ENCODE measurements at places on chromosomes 16 and 17. TPM values are rescaled to one million over a fixed set of nuclear protein-coding genes. Genes with fewer than 3 reads are reported as not detected.

GRCh38 chr17:81426393-81427172 is 31.3 kb downstream of the BAHCC1 start:
- no peak for DNase-seq

- no peak for DNase-seq
These were observed 1.1 kb upstream of the UBE2I start for GRCh38 chr16:1308036-1308976.

- DNase-seq = peak; percentile 21
These were observed 167.1 kb downstream of the HAPSTR1 start for GRCh38 chr16:9258423-9259051.

GRCh38 chr17:17812211-17813054 is 24.4 kb downstream of the SREBF1 start:
- peak; percentile 66 for DNase-seq

- peak; percentile 62 for DNase-seq
These were observed 4.3 kb downstream of the GDE1 start for GRCh38 chr16:19517424-19518089.

DNA sequence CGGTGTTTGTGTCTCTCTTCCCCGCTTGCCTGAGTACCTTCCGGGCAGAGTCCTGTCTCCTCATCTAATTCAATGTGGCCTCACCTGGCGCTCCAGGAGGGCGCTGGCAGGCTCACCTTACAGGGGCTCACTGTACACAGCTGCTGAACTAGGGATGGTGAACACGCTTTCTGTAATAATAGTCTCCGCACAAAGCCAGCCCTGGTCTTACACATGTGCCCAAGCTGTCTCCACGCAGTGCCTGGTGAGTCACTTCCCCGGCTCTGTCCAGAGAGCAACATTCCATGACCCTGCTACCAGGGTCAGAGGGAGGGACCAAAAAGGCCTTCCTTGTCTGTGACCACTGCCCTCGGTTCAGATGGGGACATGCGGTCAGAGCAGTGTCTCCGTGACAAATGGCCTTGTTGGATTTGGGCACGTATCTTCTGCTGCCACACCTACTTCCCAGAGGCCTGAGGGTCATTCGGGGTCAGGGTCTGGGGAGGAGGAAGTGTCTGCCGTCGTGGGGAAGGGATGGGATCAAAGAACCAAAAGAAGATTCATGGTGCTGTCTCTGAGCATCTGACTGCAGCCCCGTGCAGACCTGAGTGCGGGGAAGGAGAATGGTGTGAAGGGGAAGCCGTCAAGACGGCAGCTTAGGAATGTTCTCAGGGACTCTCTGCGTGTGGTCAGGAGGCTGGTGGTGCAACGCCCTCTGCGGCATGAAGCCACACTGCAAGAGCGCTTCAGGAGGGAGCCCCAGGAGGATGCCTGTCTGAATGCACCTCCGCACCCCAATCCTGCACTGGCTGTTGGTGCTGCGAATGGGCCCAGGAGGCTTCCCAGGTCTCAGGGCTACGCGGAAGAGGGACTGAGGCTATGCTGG is 68.8 kb downstream of the IL21R start:
- DNase-seq = peak; percentile 64

- DNase-seq = no peak
These were observed 21.4 kb upstream of the SLC38A8 start for GRCh38 chr16:84063980-84064379.

DNA sequence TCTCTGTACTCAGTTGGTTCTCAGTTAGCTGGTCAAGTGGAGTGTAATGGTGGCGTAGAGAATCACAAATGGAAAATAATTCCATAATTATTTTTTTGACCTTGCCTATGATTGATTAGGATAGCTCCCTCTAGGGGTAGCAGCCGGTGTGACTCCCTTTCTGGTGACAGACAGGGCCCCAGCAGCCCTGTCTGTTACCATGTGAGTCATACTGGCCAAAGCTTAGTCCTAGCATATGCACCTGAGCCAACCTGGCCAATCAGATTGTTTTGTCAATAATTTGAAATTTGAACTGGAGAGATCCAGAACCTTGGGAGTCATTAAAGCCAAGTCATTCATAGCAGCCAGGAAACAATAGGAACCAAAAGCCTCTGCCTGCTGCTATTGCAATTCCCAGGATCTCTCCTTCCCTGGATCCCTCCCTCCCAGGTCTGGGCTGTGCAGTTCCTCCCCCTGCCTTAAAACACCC is 5.6 kb downstream of the PNPO start:
- peak; percentile 84 for DNase-seq

GRCh38 chr16:51607201-51607651 is 456.2 kb upstream of the SALL1 start:
- DNase-seq = no peak

- DNase-seq = peak; percentile 65
These were observed 7.1 kb upstream of the CMTM4 start for GRCh38 chr16:66703406-66704215.

DNA sequence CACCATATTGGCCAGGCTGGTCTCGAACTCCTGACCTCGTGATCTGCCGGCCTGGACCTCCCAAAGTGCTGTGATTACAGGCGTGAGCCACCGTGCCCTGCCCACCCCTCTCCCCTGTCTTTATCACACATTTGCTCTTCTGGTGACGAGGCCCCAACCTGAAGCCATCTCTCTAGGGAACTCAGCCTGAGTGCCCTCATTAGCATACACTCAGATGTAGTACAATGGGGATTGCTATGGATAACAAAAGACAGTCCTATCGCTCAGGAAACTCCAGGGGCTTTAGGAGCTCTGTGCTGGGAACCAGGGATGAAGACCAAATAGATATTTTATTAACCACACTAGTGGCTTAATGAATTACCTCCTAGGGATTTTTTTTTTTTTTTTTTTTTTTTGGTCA is 100.7 kb downstream of the MARF1 start:
- DNase-seq = no peak

DNA sequence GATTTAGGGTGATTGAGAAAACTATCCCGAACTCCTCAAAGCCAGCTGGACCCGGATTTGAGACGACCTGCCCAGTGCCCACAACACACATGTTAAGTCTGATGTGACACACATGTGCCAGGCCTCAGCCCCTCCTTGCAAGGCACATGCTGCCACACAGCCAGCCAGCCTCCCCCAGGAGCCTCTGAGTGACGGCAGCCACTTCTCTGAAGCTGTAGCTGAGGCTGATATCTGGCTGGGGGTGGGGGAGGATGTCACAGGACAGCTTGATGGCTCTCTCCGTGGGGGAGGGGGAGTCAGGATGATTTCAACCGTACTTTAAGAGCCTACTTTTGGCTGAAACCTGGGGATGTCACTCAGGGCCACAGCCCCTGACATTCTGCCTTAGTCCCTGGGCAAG is 40.9 kb downstream of the SRCIN1 start:
- DNase-seq = no peak

DNA sequence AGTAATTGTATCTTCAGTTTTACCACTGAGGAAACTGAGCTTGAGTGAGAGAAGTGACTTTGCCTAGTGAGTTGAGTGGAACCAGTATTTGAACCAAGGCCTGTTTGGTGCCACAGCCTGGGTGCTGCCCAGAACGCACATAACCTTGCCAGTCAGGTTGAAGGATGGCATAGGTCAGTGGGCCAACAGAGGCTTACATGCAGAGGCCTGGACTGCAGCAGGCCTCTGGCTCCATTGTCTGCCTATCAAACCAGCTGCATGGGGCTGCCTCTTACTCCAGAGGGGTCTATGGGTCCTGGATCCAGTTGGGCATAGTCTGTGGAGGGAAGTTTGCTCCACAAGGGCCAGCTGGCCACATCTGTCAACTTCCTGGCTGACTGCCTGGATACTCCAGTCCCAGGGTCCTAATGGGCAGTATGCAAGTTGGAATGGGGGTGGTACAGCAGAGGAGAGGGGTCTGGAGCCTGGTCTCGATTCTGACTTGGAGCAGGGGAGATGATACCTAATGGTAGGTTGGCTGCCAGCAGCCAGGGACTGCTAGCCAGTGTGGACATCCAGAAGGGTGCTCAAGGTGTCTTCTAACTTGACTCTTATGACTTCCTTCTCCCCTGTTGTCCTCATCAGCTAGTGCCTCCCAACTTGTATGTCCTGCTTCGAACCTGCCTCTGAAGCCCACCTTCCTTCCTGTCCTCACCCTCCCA is 11.1 kb upstream of the RNF112 start:
- no peak for DNase-seq

DNA sequence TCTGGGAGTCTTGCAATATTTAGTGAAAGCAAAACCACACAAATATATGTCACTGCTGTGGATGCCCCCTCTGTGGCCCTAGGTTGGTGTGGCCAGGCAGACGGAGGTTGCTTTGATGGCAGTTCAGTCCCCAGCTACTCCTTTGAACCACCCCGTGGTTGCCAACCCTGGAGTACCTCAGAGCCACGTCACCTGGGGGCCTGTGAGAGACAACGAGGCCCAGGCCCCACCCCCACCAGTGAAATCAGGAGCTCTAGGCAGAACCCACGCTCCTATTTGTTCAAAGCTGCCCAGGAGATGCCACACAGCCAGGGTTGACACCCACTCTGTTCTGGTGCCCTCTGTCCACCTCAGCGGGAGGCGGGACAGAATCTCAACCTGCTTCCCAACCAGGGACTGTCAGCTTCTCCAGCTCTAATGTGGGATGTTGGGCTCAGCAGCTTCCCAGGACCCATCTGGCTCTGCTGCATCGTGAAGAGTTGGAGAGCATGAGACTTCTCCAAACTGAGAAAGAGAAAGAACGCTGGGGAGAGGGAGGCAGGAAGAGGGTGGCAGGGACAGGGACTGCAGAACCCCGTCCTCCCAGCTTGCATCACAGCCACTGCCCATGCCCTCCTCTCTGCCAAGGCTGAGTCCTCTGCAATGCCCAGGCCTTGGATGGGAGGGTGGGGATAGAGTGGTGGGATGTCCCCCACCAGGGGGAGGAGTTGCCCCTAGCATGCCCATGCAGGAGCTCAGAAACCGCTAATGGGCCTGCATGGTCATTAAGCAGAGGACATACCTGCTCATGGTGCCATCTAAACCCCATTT is 81.8 kb downstream of the C16orf78 start:
- DNase-seq = no peak

DNA sequence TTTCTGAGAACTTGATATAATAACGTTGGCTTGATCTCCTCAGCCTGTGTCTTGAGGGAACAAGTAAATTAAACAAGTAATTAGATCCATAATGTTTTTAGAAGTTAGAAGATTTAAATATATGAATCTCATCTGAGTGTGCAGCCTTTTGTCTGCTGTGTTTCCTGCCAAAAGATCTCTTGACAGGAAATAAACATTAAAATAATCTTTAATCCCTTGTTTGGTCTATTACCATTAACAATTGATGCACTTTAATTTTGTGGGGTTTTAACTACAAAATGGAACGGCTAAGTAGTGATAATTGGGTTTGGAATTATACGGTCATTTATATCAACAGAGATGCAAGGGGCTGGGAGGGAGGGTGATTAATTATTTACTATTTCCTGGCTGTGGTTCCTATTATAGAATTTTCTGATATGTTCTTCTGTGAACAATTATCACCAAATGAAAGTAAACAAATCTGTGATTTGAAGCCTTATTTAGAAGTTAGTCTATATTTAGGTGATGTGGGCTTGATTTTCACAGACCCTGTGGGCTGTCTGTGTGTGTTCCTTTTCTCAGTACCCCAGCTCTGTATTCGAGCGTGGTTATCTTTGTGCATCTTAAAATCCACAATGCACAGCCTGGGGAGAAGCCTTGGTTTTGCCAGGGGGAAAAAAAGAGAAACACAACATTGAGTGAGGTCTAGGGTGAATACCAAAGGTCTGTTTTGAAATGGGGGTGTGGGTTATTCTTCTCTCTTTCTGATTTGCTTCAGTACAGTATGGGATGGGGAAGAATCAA is 556.1 kb downstream of the WWOX start:
- no peak for DNase-seq

GRCh38 chr16:27450196-27450549 is 48.2 kb downstream of the IL21R start:
- DNase-seq = no peak

GRCh38 chr16:69309316-69309715 is 1.8 kb upstream of the VPS4A start:
- peak; percentile 50 for DNase-seq

DNA sequence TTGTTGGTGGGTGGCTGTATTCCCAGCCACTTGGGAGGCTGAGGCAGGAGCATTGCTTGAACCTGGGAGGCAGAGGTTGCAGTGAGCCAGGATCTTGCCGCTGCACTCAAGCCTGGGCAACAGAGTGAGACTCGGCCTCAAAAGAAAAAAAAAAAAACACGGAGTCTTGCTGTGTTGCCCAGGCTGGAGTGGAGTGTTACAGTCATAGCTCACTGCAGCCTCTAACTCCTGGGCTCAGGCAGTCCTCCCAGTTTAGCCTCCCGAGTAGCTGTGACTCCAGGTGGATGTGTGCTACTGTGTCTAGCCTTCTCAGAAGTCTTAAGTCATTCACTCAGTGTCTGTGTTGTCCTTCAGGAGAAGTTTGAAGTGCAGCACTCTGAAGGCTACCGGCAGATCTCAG is 27.4 kb downstream of the NDE1 start:
- DNase-seq = no peak

GRCh38 chr16:70708366-70709246 is 22.8 kb upstream of the MTSS2 start:
- no peak for DNase-seq

GRCh38 chr17:65523411-65523810 is 38.0 kb downstream of the AXIN2 start:
- DNase-seq = no peak

DNA sequence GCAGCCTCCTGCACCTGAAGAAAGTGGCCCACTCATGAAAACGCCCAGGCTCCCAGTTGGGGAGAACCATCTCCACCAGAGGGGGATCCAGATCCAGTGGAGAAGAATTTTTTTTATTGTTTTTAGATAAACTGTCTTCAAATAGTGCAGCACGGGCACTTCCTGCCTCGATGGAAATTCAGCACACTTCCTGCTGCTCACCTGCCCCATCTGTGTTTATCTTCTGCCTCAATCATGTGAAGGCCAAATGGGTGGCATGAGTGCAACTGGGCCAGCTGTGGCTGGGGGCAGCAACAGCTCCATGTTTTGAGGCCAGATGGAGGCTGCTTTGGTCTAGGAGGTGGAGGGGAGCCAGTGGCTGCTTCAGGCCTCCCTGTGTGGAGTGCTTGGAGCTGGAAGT is 75.9 kb upstream of the WSB1 start:
- no peak for DNase-seq

Gene KRT10
- 23.3 TPM for total RNA-seq

Gene P2RX1
- not detected for total RNA-seq

Gene BEAN1
- 1.1 TPM for total RNA-seq

Gene NPIPA5
- total RNA-seq = not detected

Gene GP1BA
- not detected for total RNA-seq

Gene KRTAP3-1
- not detected for total RNA-seq

Gene ZNF594
- 5.1 TPM for total RNA-seq

Gene MMP28
- not detected for total RNA-seq

Gene GP2
- not detected for total RNA-seq

Gene SOX15
- total RNA-seq = 3.9 TPM

Gene CPSF4L
- total RNA-seq = not detected
